GM18507 (cell line): ENCODE measurements at places on chromosomes 2 and 18.

DNA sequence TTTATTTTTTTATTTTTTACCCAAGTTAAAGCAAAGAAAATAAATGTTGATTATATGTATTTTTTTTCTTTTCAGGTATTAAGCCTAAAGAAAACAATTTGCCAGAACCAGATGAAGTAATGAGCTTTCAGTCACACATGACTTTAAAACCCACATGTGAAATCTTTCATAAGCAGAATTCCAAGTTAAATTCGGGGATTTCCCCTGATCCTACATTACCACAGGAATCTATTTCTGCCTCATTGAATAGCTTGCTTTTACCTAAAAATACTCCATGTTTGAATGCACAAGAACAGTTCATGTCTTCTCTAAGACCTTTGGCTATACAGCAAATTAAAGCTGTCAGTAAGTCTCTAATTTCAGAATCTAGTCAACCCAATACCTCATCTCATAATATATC, 26.6 kb downstream of the GEN1 start:
- no peak for DNase-seq

GRCh38 chr18:75518007-75518406, 90.5 kb upstream of the SMIM21 start:
- no peak for DNase-seq

GRCh38 chr2:53268086-53268485, 499.5 kb upstream of the CHAC2 start:
- no peak for DNase-seq

GRCh38 chr18:50816419-50817166, 3.2 kb downstream of the MRO start:
- DNase-seq, result no peak

- DNase-seq, result no peak
These were observed 28.6 kb downstream of the KCMF1 start for GRCh38 chr2:84999553-84999955.

GRCh38 chr2:205483095-205483494, 199.2 kb upstream of the NRP2 start:
- DNase-seq, result no peak

- DNase-seq, result no peak
These were observed 2.5 kb upstream of the C2orf15 start for GRCh38 chr2:99139003-99139402.

DNA sequence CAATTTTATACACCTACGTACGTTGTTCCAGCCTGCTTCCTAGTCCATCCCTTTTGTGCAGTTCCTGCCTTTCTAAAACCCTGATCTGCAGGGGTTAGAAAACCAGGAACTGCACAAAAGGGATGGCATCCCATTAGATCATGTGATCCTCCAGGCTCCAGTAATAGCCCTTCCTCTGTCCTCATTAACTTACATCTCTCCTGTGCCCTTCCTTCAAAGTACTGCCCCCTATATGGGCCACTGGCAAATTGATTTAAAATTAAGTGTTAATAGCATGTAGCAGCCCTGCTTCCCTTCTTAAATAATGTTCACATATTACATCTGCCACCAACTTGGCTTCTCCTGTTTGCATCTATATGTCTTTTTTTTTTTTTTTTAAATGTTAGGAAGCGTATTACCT, 61.3 kb upstream of the NXPH2 start:
- no peak for DNase-seq

- no peak for DNase-seq
These were observed 91.8 kb upstream of the ST6GAL2 start for GRCh38 chr2:106977717-106978116.

DNA sequence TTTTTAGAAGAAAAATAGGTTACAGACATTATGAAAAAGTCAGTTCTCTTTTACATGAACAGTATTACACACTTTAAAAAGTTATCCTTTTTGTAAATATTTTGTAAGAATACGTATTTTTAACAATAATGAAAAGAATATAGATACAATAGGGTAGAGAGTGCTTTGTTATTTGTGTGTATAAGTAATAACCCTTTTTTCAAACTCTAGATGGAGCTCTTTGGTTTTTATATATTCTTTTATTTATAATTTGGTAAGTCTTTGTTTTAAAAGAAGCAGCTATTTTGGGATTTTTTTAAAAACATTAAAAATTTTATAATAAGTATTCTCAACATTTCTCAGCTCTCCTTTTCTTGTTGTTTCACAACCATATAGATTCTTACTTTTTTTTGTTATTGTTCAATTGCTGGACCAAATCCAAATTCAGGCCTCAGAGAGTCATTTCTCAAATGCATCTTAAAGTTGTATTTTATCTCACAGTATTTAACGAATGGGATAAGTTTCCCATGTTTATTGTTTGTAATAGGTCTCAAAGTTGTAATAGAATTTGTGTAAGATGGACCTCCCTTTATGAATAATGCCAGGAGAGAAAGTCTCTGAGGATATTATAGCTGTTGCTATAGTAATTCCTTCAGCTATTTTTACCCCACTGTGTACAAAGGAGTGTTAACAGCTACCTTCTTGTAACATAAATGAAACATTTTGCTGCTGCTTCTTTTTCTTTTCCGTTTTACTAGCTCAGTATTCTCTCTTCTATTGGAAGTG, 46.4 kb downstream of the ACYP2 start:
- DNase-seq, result no peak

GRCh38 chr18:9137168-9138066, 836 bp downstream of the ANKRD12 start:
- DNase-seq, result no peak

GRCh38 chr18:48623468-48624235, 84.8 kb downstream of the CTIF start:
- DNase-seq, result no peak
